Dermis lymphatic vessel endothelial cell (primary cell): ENCODE measurements at places on chromosomes 6 and 20. TPM values are rescaled to one million over a fixed set of nuclear protein-coding genes. Genes with fewer than 3 reads are reported as not detected.

The MYB gene
- total RNA-seq = under 0.01 TPM in 1 of 2 replicates, not detected in the other

The PBOV1 gene
- not detected in 2 replicates for total RNA-seq

The GDAP1L1 gene
- not detected in 2 replicates for total RNA-seq

The CCN6 gene
- total RNA-seq = not detected in 2 replicates

The RAET1G gene
- total RNA-seq = 0.11 TPM in 1 of 2 replicates, not detected in the other

The COL11A2 gene
- 0.26 and 0.33 TPM in 2 replicates for total RNA-seq

The WFDC5 gene
- total RNA-seq = not detected in 2 replicates

The ADGB gene
- not detected in 2 replicates for total RNA-seq

The LY6G6C gene
- not detected in 2 replicates for total RNA-seq

The GPLD1 gene
- total RNA-seq = 0.22 and 0.43 TPM in 2 replicates

The HLA-DMA gene
- total RNA-seq = 0.43 and 1.0 TPM in 2 replicates

The TRIM10 gene
- not detected in 2 replicates for total RNA-seq

The SLC22A1 gene
- total RNA-seq = 0.09 and 0.11 TPM in 2 replicates

The CDH22 gene
- under 0.01 and 0.09 TPM in 2 replicates for total RNA-seq

The SCRT2 gene
- not detected in 2 replicates for total RNA-seq

The SLC17A2 gene
- total RNA-seq = not detected in 2 replicates

The TMEM244 gene
- not detected in 2 replicates for total RNA-seq

The WFDC12 gene
- total RNA-seq = not detected in 2 replicates

The MLIP gene
- 1.5 TPM in 2 replicates for total RNA-seq

The ME1 gene
- 2.6 and 2.7 TPM in 2 replicates for total RNA-seq

The B3GAT2 gene
- total RNA-seq = under 0.01 TPM in 1 of 2 replicates, not detected in the other

The MMP24 gene
- total RNA-seq = 0.09 and 0.11 TPM in 2 replicates

The BTNL2 gene
- not detected in 2 replicates for total RNA-seq

The PPP1R3G gene
- total RNA-seq = 0.52 and 1.7 TPM in 2 replicates

The C20orf202 gene
- total RNA-seq = under 0.01 and 0.17 TPM in 2 replicates

The BCLAF1 gene
- 85.0 and 109 TPM in 2 replicates for total RNA-seq

The OOEP gene
- 0.22 TPM in 1 of 2 replicates, not detected in the other for total RNA-seq

The FAM217A gene
- not detected in 2 replicates for total RNA-seq
